Astrocyte (in vitro differentiated cells and primary cell): ENCODE measurements at places on chromosomes 2 and 18.

GRCh38 chr2:159904959-159905305 is 106.9 kb upstream of the CD302 start:
- no peak for DNase-seq

- DNase-seq: peak; percentile 18
Observed at GRCh38 chr2:166112193-166112605, 15.6 kb downstream of the SCN1A start.

- DNase-seq: no peak
Observed at GRCh38 chr2:240478346-240479110, 43.1 kb downstream of the GPC1 start.

DNA sequence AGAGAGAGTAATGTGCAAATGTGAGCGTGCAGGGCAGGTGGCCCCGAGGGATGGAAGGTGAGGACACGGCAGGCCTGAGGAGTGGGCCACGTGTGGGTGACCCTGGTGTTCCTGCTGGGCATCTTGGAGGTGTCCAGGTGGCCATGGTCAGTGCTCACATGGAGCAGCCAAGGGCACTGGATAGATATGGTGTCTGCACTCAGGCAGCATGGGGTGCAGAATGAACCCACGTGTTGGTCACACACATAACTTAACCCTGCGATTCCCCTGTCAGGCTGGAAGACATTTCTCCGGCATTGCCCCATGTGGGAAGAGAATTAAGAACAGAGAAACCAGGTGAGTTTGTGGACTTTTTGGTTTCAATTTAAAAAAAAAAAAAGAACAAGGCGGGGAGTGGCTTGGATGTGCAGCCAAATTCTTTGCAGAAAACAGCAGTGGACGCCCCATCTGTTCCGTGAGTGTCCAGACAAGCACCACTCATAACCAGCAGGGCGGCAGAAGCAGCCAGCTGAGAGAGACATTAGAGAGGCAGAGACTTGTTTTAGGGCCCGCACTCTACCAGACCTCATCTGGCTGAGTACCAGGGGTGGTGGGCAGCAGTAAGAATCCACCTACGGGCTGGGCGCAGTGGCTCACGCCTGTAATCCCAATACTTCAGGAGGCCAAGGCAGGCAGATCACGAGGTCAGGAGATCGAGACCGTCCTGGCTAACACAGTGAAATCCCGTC is 249.8 kb downstream of the ACKR3 start:
- DNase-seq: no peak

DNA sequence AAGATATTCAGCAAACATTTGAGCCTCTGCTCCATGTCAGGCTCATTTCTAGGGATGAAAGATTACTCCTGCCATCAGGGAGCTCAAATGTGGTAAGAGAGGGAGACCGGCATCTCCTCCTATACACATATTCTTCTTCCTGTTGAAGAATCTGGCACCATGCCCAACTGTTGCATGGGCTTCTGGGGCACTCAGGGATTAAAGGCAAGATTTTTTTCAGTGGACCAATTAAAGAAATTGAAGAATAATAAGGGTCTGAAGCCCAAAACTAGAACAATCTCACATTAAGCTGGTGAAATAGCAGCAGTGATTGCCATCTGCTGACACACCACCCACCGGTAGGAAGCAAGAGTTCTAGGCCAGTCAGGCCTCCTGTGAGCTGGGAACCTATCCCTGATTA is 145.4 kb upstream of the LYPD6 start:
- DNase-seq: no peak

DNA sequence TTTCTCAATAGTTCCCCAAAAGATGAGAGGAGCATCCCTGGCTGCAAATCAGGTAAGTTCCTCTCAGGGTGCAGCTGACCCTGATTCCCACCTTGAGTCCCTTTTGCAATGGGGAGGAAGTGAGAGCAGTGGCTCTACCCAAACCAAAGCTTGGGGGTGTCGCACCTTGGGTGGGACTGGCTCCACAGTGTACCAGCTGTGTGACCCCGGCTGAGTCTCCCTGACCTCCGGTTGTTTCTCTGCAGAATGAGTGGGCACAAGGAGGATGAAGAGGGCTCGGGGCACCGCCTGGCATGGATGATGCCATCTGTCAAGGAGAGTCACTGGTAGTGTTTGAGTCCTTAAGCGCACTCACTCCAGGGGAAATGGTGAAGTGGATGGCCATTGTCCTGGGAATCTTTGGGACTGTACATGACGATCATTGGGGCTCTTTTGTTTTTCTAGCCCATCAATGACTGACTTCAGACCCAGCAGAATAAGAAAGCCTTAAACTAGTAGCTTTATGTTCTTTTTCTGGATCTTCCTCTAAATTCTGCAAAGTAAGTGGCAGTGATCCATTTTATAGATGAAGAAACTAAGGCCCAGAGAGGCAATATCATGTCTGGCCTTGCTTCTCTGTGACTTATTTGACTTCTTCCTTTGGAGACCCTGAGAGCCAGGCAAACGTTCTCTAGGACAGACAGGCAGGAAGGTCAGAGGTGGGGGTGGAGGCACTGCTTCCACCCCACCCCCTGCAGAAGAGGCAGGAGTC is 106.3 kb upstream of the ST3GAL5 start:
- DNase-seq: no peak

- DNase-seq: no peak
Observed at GRCh38 chr2:219980638-219981037, 353.2 kb downstream of the SLC4A3 start.

GRCh38 chr2:58926112-58926511 is 685.0 kb upstream of the FANCL start:
- DNase-seq: no peak

- DNase-seq: no peak
Observed at GRCh38 chr2:113263546-113263945, 15.2 kb downstream of the PAX8 start.

DNA sequence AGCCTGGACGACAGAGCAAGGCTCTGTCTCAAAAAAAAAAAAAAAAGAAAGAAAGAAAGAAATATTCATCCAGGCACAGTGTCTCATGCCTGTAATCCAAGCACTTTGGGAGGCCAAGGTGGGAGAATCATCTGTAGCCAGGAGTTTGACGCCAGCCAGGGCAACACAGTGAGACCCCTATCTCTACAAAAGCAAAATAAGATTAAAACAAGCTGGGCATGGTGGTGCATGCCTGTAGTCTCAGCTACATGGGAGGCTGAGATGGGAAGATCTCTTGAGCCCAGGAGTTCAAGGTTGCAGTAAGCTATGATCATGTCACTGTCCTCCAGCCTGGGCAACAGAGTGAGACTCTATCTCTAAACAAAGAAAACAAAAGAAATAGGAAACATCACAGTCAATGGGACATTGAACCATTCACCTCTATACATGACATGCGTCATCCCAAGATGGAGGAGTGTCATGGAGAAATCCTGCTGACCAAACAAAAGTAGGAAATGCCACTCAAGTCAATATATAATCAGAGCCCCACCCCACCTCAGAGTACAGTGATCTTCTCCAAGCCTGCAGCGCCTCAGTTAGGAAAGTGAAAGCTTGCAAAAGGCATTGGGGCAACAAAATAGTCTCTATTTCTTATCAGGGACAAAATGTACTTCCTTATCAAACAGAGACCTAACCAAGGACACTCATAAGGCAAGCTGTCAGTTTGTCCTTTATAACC is 9.8 kb downstream of the FEV start:
- no peak for DNase-seq

- DNase-seq: no peak
Observed at GRCh38 chr2:44940049-44940494, 1.4 kb upstream of the SIX3 start.

- DNase-seq: no peak
Observed at GRCh38 chr2:154130821-154131220, 259.1 kb downstream of the GALNT13 start.

GRCh38 chr2:238137885-238138284 is 583 bp upstream of the KLHL30 start:
- no peak for DNase-seq

DNA sequence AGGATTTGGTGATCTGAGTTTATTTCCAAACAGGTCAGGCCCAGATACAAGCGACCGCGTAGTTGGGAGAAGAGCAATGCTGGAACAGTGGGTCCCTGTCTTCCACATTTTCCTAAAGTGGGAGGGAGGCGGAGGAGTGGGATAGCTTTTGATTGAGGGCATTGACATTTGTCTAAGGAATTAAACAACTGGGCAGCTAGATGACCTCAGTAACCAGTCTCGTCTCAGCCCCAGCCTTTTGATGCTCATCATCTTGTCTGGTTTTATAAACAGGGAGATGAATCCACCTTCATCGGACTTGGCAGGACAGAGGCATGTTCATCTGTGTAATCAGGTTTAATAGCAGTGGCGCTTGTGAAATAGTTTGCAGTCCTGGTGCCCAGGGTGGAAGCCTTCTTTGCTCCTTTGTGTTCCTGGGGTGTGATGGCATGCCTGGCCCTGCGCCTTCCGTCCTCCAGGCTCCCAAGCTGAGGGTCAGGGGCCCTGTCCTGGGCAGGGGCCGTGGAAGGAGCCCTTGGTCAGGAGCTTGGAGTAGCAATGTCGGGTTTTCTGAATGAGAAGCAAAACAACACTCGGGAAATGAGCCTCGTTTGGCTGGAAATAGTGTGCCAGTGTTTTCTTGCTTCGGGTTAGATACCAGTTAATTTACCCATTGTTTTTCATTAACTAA is 193.8 kb downstream of the FAM210A start:
- no peak for DNase-seq

- no peak for DNase-seq
Observed at GRCh38 chr18:10142056-10142455, 228.2 kb downstream of the VAPA start.

GRCh38 chr2:144832048-144832447 is 312.1 kb upstream of the ZEB2 start:
- DNase-seq: no peak

DNA sequence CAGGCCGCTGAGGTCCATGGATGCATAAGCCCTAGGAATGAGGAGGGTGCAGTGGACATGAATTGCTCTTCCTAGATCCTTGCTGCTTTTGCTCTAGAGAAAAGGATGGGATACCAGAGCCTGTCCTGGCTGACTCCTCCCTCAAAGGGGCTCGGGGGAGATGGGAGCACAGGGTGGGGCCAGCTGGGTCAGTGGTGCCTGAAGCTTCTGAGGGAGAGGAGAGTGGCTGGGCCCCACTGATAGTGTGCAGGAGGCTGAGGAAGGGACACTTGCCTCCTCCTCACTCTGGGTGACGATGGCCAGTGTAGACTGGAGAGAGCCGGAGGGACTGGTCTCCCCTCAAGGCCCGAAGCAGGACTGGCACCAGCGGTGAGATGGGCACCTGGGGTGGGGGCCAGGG is at the start of gene NT5DC4:
TSS of gene NT5DC4 (plus strand) at position 236 of the 400 bp plus-strand sequence. CDS start at position 296, 60 bp downstream.
- no peak for DNase-seq

DNA sequence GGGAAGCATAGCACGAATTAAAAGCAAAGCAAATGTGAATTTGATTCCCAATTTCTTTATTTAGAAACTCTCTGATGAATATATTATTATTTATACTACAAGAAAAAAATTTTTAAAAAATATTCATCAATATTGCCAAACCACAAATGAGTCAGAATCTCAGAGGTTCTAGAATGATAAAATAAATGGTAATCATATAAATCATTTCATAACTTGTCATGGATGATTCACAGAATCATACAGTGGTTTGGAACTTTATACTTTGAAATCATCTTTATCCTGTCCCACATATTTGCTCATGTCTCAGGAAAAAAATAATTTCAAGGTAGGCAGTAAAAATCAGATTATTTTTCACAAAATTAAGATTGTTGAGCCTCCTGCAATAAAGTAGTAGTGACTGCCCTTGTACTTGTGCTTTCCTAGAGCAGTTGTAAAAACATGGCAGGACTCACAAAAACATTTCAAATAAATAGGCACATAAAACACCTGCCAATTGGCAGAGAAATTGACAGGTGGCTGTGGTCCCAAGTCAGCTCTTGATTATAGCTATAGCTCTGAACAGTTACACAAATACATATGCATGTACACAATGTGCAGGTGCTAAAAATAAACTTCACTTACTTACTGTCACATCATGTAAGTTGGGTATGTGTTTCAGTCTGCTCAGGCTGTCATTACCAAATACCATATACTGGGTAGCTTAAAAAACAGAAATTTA is 273.9 kb upstream of the SESTD1 start:
- DNase-seq: peak; percentile 18

GRCh38 chr18:46174342-46175041 is 70.3 kb downstream of the HAUS1 start:
- peak; percentile 23 for DNase-seq

DNA sequence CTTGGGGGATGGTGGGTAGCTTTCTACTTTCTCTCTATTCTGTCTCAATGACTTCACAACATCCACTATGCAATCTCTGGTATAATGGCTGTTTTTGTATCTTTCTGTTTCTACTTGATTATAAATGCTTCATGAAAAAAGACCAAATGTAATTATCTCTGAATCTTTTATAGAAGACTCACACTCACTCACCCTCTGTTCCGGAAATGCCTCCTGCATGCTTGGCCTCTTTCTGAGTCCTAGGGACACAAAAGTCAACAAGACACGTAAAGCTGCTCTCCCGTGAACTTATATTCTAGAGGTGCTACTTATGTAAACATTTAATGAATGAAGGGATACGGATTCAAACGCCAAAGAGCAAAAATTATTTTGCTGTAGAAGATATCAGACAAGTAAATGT is 502.2 kb upstream of the SOX11 start:
- DNase-seq: no peak

DNA sequence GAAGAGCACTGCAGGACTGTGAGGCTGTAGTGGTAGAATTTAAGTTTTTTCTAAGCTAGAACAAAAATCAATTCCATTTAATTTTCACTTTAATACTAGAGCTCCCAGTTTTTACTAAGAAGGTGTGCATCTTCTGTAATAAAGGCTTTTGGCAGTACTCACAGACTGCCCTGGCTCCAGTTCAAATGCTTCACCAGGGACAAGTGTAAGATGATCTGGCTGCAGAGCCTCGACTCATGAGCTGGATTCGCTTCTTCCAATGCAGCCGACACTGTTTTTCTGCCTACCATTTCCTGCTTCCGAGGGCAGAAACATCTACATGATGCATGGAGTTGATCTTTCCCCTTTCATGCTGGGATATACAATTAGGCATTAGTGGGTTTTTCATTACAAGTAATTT is 87.0 kb downstream of the FARSB start:
- DNase-seq: peak; percentile 70

DNA sequence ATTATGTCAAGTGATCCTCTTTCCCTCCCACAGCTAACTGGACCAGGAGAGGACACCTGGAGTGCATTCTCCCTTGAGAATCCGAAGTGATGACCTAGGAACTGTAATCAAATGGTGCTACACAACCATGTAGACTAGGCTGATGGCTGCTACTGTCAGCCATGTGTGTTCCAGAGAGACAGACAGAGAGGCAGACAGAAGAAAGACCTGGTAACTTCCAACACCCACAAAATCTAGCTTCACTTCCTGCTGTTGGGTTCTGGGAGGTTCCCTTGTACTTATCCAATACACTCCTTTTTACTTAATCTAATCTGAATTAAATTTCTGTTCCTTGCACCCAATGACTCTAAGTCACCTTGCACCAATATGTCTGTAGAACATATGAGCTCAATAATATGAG is 72.3 kb downstream of the AAK1 start:
- no peak for DNase-seq
